Stimulated activated CD4-positive, alpha-beta T cell treated with anti-CD3 and anti-CD28 coated beads, Interleukin-15, amount 100 ng/mL, for 1 hour (primary cell): ENCODE measurements at places on chromosomes 2 and 18.

DNA sequence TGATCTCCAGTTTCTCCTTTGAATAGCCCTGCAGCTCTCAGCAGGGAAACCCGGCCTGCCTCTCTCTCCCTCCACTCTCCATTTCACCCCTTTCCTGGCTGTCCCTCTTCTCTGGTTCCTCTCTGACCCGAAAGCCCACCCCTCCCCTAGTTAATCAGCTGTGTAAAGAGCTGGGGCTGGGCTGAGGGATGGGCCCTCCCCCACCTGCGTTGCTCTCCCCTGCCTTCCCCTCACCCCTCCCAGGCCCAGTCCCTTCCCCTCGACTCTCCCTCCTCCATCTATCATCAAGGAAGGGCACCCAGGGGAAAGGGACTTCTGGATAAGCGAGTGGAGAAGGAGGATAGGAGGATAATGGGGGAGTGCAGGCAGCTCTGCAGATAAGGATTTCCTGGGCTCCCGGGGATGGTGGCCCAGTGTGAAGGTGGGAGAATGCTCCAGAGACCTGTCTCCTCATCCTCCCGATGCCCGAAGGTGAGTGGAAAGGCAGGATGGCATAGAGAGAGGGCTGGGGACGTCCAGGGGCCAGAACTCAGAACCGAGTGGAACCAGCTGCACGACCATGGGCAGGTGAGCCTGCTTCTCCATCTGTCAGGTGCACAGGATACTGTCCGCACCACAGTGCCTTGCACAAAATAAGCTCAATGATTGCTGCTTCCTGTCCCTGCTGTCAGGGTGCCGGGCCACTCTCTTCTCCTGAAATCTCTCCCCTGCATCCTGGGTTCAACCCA is 12.0 kb downstream of the SLC30A3 start:
- DNase-seq, result no peak

DNA sequence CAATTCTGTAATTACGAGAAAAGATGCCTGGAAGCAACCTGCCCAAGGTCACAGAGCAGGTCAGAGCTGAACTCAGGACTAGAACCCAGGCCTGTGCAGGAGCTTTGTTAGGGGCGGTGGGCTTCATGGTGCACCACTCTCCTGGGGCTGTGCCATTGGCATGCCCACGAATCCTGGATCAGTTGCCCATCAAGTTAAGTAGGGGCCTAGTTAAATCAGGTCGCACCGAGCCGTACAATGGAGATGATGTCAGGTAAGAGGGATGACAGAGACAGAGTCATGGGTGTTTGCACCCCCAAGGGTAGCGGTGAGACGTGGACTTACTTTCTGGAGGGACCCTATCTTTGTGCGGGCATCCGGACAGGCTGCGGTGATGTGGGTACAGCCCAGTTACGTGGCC is 172.6 kb upstream of the PXDN start:
- DNase-seq, result no peak

DNA sequence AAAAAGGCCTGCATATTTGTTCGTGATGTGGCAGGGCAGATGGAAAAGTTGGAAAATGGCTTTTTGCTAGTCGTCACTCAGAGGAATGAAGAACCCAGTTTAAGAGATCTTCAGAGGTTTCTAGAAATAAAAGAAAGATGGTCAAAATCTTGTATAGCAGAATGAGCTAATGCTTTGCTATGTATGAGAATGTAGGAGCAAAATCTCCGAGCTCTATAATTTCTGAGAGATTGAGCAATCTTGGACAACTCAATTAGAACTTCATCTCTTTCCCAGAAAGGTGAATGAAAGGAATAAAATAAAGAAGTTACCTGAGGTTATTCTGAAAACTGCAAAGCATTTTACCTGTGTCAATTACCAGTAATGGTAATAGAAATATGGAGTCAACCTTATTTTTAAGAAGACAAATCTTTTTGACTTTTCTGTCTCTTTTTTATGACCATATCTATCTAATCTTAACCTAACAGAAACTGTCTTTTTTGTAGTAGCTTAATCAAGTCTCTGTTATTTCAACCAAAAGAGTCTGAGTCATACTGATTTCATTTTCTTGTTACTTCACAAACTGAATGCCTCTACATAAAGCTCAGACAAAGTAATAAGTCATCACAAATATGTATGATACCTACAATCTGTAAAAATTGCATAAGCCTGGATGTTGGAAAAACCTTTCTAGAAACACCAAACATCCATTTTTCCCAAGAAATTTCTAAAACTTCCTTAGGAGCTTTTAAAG is 32.5 kb downstream of the CCDC68 start:
- no peak for DNase-seq

GRCh38 chr18:58218117-58218516 is 174.1 kb downstream of the NEDD4L start:
- DNase-seq, result no peak

- DNase-seq, result no peak
Observed at GRCh38 chr18:36903215-36903928, 74.4 kb downstream of the KIAA1328 start.

DNA sequence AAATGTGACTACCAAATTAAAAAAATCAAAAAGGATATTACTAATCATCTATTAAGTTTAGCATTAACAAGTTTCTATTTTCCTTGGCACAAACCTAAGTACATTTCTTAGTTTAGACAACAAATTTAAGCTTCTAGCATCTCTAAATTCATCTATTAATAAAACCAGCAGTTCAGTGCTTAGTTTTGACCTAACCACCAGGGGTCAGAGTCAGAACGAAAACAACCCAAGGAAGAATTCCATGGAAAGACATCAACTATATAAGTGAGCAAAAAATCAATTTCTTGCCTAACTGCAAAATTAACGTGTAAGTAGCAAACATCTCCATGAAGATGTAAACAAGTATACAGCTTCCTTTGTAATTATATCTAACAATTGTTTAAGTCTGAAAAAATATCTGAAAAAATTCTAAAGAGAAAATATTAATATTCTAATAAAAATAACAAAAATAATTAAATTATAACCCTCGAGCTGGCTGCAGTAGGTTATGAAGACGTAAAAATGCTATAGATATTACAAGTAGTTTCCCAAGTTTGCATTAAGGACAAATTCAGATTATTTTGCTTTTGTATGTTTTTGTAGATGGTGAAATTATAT is 83.7 kb downstream of the CERKL start:
- DNase-seq, result no peak

DNA sequence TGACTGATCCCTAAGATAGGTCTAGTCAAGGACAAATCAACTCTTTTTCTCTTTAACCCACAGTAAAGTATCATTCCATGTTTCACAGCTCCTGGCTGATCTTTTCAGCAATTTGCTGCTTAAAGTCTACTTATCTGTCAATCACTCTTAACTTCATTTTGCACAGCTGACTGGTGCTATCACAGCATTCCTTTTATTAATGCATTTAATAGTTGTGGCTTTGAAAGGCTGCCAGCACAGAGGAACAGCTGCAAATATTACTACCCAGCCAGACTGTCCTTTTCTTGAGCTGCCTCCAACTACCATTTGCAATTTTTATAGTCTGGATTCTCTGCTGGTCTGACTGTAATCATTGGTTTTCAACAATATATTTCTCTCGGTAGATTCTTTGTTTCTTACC is 303.5 kb downstream of the STK39 start:
- DNase-seq, result no peak

- DNase-seq, result no peak
Observed at GRCh38 chr18:4455113-4455811, at the start of gene DLGAP1. TSS of gene DLGAP1 (minus strand) at chr18:4455307.

GRCh38 chr2:68537809-68538208 is 70.4 kb downstream of the APLF start:
- no peak for DNase-seq

DNA sequence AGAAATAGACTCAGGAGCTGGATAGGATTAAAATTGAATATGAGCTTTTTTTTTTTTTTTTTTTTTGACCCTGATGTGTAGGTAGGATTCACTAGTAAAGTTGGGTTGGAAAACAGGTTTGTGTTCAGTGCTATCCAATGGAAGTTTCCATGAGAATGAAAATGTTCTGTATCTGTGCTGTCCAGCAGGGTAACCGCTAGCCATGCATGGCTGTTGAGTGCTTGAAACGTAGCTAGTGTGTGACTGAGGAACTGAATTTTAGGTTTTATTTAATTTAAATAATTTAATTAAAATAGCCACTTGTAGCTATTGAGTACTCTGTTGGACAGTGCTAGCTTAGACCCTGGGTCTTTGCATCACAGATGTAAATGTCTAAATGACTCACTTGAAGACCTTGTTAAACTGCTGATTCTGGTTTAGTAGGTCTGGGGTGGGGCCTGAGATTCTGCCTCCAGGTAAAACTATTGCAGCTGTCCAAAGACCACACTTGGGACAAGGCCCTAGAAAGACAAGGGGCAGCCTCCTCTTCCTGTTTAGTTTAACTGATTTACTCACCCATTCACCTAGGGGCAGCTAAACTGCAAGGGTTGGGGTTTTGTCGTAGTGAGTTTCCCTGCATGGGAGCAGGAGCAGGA is 84.7 kb upstream of the STON1 start:
- no peak for DNase-seq

GRCh38 chr2:16247326-16248122 is 307.2 kb downstream of the MYCN start:
- no peak for DNase-seq

GRCh38 chr2:66470199-66470598 is 35.3 kb downstream of the MEIS1 start:
- DNase-seq, result no peak

GRCh38 chr2:30677231-30677630 is 130.0 kb downstream of the CAPN13 start:
- no peak for DNase-seq

GRCh38 chr2:200483729-200484198 is 26.1 kb downstream of the KCTD18 start:
- DNase-seq, result no peak

DNA sequence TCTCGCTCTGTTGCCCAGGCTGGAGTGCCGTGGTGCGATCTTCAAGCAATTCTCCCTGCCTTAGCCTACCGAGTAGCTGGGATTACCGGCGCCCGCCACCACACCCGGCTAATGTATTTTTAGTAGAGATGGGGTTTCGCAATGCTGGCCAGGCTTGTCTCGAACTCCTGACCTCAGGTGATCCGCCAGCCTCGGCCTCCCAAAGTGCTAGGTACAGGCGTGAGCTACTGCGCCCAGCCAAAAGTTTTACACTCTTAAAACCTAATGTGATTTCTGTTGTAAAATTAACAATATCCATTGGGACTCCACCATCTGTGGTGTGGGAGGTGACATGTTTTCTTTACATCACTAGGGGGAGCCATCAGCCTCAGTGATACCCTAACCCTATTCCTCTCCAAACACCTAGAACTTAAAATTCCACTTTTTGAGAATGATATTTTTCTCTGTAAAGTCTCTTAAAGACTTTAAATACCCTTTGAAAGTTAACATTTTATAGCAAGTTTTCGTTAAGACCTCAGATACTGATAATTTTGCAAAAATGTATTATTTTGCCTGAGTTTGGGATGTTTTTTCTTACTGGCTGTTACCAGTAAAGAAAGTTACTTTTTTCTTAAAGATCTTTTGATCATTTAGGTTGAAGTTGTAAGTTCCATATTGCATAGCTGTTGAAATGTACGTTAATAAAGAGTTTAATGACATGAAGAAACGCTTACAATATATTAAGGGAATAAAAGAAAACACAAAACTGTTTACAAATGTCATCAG is 11.6 kb upstream of the EIF2AK2 start:
- no peak for DNase-seq

DNA sequence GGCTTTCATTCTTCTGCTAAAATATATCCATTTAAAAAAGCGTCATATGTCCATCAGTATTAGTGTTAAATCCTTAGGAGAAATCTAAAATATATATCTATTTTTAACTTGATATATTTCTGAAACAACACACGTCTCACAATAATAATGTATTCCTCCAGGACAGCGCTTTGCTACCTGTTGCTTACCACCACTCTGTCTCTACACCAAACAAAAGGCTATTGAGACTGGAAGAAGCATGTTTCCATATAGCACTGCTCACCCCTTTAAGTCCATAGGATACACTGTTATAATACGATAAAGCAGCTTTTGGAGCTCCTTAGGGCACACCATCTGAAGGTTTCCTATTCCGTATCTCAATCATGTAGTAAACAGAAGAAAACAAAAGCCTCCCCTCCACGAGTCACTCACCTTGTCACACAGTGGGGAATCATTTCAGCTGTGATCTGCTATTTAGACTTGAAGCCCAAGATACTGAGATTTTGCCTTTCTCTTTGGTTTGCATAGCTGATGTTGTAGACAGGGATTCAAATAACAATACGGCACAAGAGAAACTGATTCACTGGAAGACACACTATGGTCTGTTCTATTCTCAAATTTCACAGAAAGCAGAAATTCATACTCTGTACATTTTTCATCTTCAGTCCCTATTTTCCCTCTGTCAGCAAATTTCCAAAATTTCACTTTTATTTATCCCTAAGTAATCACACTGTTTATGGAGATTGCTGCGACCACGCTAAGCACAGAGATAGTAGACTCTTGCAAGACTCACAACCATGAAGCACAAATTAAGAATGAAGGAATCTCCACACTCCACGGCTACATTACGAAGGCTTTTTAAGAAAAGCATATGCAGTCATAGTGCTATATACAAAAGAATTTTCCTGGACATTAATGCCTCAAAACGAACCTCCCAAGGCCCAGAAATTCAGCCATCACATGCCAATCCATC is 187.1 kb downstream of the TCF4 start:
- no peak for DNase-seq

- DNase-seq, result no peak
Observed at GRCh38 chr2:215002500-215002899, 135.9 kb downstream of the ABCA12 start.

DNA sequence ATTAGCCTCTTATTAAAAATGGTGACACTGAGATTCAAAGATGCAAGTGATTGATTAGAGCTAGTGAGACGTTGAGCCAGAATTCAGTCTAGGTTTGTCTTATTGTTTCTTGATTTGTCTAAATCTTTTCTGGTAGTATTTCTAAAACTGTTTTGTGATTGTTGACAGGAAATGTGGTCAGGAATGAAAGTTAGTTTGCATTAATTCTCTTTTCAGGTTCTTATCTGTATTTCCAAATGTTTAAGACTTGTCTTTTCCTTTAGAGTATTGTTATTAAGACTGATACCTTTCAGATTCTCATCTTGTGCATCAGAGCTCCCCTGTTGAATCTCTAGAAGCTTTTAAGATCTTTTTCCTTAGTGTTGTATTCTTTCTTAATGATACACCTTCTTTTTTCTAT is 89.3 kb downstream of the MBD5 start:
- no peak for DNase-seq

GRCh38 chr2:110863726-110864125 is 131.4 kb downstream of the ACOXL start:
- no peak for DNase-seq
